Left renal cortex interstitium (tissue), 4 donors: ENCODE measurements at places on chromosomes 7 and 10. TPM values are rescaled to one million over a fixed set of nuclear protein-coding genes. Genes with fewer than 3 reads are reported as not detected.

DNA sequence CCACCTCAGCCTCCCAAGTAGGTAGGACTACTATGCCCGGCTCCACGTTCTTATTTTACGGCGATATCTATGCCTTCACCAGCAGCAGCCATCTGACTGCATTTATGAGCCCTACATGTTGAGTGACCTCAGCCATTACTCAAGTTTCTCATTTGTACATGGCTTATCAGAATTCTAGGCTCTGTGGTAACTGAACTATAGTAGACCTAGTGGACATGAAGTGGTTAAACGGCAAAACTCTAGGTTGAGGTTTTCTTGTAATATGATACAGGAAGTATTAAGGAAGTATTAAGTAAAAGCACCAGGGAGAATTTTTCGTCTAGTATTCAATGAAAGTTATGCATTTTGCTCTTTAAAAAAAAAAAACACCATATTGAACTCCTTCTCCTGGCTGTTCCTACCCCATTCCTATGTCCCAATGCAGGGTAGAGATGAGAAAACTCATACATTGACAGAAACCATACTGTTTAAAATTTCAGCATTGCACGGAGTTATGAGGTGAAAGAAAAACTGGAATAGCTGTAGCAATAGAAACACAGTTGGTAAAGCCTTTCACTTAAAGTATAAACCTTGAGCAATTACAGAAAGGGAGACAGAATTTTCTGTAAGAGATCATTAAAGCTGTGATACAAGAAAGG lies 39.8 kb upstream of the EPC1 start:
- no peak for DNase-seq

DNA sequence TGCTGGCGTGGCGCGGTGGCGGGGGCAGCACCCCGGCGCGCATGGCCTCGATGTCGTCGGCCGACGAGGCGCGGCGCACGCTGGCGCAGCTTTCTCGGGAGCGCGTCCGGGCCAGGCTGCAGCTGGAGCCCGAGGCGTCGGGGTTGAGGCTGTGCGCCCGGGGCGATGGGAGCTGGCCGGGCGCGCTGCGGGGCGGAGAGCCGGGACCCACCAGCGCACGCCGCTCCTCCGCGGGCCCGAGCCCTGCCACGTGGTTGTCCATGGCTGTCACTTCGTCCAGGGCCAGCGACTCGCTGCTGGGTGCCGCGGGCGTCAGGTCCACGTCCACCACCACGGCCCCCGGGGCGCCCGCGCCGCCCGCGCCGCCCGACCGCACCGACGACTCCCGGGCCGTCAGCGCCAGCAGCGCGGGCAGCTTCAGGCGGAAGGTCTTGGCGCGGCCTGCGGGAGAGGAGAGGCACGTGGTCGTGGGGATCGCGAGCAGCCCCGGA lies 20.0 kb downstream of the KCNH2 start:
- DNase-seq: no peak

DNA sequence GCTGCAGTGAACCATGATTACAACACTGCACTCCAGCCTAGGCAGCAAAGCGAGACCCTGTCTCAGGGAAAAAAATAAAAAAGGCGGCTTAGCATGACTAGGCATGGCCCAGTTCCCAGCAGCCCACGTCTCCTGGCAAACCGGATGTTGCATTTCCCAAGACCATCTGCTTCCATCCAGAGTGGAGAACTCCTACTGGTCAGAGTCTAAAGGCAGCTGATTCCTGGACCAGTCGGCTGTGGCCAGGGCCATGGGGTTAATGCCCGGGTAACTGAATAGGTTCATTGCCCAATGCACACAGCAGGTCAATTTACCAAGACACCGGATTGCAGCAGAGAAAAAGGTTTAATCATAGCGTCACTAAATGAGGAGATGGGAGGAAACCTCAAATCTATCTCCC lies 133.1 kb downstream of the MYL10 start:
- DNase-seq: no peak

DNA sequence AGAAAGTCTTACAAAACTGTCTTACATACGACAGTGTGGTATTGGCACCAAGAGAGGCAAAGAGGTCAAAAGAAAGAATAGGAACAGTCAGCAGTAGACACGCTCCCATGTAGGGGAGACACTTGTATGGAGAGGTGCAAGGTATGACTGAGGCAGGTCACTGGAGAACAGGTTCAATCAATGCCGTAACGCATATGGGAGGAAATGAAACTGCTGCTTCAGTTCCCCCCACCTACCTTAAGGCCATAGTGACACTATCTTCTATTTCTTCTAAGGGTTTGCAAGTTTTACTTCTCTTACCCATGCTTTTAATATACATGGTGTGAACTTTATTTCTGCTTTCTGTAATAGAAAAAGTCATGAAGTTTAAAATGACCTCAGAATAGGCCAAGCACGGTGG lies 5.5 kb upstream of the PITRM1 start:
- DNase-seq: no peak

DNA sequence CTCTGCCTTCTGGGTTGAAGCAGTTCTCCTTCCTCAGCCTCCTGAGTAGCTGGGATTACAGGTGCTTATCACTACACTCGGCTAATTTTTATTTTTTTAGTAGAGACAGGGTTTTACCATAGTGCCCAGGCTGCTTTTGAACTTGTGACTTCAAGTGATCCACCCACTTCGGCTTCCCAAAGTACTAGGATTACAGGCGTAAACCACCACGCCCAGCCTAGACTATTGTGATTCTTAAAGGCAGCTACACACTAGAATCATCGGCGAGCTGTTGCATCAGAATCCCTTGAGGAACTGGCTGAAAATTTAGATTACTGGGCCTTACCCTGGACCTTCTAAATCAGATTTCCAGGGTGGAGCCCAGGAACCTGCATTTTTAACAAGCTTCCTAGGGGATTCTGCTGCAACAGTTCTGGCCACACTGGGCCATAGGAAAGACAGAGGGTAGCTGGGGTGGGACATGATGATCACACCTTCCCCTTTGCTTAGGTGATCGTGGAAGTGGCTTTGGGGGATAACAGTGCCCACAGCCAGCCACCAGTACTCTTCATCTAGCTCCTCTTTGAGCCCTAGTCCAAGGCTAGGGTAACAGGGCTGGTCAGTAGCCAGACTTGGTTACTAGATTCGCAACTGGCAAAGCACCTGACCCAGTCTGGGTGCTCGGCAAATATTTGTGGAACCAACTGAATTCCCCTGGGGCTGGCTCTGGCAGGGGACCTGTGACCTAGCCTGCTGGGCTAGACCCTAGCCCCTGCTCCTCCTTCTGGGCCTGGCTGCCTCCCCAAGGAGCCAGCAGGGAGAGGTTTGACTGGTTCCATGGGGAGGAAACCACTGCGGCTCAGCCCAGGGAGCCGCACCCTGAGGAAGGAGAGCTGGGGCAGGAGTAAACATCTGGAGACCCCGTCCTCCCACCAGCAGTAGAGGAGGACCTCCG lies 67.1 kb upstream of the DUSP5 start:
- no peak for DNase-seq

GRCh38 chr10:118965645-118966044 lies 63.9 kb upstream of the NANOS1 start:
- DNase-seq: peak; percentile 21

DNA sequence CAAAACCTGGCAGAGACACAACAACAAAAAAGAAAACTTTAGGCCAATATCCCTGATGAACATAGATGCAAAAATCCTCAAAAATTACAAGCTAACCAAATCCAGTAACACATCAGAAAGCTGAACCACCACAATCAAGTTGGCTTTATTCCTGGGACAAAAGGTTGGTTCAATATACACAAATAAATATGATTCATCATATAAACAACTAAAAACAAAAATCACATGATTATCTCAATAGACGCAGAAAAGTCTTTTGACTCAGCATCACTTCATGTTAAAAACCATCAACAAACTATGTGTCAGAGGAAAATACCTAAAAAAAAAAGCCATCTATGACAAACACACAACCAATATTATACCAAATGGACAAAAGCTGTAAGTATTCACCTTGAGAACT lies 283.5 kb downstream of the THSD7A start:
- no peak for DNase-seq

GRCh38 chr10:71382028-71382427 lies 14.7 kb upstream of the CDH23 start:
- DNase-seq: no peak

DNA sequence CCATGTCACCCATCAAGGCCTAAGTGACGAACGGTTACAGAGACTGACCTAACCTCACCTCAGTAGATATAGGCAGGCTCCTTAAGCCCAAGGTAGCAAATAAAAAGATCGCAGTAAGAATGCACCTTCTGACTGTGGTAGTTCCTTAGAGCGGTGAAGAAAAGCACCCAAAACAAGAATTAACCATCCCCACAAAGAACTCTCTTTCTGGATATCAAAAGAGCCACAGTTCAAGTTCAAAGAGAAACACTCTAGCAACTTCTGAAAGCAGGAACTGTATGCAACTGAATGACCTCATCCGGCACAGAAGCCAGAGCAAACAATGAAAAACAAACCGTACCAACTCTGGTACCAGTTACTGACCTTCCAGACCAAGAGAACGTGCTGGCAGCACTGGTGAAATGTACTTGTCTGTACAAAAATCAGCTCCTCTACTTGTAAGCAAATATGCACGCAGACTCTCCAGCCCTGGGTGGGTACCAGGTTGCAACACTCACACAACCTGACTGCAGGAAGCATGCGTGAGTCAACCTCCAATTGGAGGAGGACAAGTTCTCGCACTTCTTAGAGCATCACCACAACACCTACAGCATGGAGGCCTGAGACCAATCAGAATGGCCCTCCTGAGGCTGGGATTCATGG lies 202.7 kb downstream of the FAM107B start:
- no peak for DNase-seq

DNA sequence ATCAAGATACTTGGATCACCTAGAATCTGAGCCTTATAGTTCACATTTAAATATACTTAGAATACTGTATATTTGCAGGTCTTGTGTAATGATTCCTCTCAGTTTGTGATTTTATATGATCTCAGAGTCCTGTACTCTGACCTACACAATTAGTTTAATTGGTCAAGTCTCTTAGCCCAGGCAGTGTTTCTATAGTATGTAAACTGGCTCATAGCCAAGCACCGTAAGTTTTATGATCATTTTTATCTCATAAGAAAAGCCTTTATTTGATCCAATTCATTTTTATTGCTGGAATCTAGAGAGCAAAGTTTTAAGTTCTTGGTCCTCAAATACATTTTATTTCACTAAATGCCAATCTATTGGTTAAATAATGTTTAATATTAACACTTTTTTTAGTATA lies 242.2 kb downstream of the MALRD1 start:
- DNase-seq: no peak

DNA sequence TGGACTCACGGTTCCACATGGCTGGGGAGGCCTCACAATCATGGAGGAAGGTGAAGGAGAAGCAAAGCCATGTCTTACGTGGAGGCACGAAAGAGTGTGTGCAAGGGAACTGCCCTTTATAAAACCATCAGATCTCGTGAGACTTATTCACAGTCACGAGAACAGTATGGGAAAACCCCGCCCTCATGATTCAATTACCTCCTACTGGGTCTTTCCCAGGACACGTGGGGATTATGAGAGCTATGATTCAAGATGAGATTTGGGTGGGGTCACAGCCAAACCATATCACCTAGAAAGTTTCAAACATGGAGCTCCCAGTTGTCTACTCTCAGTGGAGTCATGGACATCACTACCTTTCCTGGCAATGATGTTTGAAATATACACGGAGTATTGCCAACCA lies 49.6 kb downstream of the CYCS start:
- DNase-seq: no peak

DNA sequence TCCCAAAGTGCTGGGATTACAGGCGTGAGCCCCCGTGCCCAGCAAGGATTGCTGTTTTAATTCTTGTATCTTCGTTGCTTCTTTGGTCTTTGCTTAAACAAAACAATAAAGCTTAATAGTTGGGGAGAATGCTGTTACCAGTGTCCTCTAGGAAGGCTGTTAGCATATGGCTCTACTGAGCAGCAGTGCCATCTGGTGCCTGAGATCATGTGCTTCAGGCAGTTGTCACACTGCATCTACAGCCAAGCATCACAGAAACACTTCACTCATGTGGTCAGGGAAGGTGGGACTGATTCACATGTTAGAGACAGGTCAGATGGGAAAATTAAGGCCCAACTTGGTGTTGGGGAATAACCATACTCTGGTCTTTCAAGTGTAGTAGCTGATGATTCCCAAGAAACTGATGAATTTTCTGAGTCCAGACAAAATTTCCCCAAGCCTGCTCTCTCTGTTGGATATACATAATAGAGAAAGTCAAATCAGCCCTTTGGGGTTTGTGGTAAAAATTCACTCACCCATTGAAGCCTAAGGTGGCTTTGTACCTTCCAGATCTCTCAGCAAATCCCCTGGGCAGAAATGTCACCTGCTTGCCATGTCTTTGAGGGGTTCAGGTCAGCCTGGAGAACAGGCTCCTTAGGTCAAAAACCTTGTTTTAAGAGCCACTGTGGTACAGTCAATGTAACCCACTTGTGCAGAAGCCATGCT lies 28.4 kb downstream of the UBE2D4 start:
- no peak for DNase-seq

- DNase-seq: no peak
Observed at GRCh38 chr10:27861781-27862180, 116.2 kb upstream of the MKX start.

- DNase-seq: no peak
Observed at GRCh38 chr10:67036808-67037207, 111.0 kb downstream of the LRRTM3 start.

DNA sequence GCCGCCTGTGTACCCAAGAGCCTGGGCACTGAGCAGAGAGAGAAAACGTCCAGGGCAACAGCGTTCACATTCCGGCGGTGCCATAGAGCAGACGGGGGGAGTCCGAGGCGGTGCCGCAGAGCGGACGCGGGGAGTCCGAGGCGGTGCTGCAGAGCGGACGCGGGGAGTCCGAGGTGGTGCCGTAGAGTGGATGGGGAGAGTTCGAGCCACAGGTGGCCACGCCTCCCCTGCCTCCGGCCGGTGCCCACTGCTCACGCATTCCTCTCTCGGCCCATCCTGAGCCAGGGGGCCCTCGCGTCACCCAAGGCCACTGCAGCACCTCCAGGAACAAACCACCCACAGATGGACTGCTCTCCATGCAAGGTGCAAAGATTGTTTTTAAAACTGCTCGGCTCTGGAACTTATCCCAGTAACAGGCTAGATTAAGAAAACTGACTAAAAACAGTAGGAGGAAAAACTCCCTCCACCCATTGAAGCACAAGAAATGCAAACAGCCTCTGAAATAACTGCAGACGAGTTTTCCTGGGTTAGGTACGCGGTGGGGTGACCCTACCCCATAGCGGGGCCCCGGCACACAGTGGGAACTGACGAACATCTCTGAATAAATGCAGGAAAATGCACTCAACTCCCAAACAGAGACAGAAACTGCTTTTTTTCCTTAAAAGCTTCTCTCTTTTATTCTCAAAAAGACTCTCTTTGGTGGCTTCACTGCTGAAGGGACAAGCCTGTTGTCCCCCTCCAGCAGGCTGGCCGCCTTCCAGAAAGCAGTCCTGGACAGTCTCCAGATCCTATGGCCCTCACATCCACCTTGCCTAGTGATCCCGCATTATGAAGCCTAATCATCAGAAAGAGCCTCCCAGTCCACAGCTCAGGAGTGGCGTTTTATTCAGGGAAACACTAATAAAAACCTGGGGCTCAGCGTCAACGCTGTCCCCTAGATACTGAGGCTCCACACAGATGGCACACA lies 55.9 kb downstream of the DIP2C start:
- DNase-seq: no peak

Gene PCLO
- polyA plus RNA-seq: 5.4 TPM

Gene ATOH7
- polyA plus RNA-seq: 1.8 TPM

Gene CACNB2
- polyA plus RNA-seq: 2.4 TPM

Gene AGBL3
- 13.9 TPM for polyA plus RNA-seq

Gene PAOX
- 6.6 TPM for polyA plus RNA-seq

Gene GJD4
- polyA plus RNA-seq: 0.20 TPM

Gene CCDC172
- not detected for polyA plus RNA-seq

Gene ACTL6B
- not detected for polyA plus RNA-seq
